ENCODE measurements at places on chromosomes 7 and 10. TPM values are rescaled to one million over a fixed set of nuclear protein-coding genes. Genes with fewer than 3 reads are reported as not detected.
A peak's percentile ranks its signal among the peaks of the same experiment; 100 is the strongest.

DNA sequence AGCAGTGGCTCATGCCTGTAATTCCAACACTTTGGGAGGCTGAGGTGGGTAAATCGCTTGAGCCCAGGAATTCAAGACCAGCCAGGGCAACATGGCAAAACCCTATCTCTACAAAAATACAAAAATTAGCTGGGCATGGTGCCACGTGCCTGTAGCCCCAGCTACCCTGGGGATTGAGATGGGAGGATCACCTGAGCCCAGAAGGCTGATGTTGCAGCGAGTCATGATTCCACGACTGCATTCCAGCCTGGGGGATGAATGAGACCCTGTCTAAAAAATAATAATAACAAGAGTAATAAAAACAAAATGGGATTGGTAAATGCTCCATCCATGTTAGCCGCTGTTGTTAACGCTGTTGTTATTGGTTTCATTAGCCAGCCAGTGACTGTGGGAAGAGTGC lies 1.3 kb upstream of the HKDC1 start:
- no peak for DNase-seq

DNA sequence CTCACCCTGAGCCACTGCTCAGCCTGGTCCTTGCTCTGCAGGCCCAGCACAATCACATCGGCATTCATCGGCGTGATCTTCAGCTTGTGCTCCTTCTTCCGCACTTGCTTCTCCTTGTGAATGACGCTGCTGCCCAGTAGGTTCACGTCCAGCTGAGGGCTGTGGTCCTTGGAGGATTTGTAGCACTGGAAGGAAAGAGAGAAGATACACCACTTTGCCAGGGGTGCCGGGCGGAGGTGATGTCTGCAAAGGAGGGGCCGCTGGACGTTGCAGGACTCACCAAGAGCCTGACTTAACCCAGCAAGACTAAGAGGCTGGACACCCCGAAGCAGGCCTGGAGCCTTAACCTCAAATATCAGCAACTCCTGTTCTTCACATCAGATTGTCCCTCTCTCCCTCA lies 74.8 kb downstream of the VWA2 start:
- no peak for DNase-seq

GRCh38 chr7:13115855-13116254 lies 428.4 kb downstream of the ARL4A start:
- no peak for DNase-seq

Gene MPLKIP
- 19.1 TPM for total RNA-seq

- DNase-seq, result no peak
Observed at GRCh38 chr7:921581-922333, 32.7 kb downstream of the ADAP1 start.

Gene GBX1
- total RNA-seq, result not detected

DNA sequence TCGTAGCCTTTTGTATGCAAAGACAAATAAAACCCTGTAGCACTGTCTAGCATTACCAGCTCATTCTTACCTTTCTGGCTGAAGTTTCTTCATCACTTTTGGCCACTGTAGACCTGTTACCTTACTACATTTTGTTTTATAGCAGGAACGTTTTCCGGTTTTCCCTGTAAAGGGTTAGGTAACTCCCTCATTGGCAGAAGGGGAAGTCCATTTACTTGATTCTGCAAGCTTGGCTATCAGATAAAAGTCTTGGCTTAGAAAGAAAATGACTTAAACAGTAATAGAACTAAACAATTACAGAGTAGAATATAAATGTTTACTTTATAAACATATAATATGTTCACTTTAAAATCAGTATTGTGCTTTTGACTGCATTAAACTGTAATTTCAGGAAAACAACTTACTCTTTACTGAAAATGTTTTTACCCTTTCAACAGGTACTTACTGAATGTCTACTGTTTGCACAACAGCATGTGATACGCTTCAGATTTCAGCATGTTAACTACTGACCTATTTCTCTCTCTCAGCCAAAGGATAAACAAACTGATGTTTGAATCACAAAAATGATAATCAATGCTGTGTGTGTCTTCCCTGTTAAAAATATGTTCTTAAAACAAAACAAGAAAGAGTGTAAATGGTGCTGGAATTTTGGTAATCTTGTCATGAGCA lies 67.1 kb downstream of the OTUD1 start:
- no peak for DNase-seq

DNA sequence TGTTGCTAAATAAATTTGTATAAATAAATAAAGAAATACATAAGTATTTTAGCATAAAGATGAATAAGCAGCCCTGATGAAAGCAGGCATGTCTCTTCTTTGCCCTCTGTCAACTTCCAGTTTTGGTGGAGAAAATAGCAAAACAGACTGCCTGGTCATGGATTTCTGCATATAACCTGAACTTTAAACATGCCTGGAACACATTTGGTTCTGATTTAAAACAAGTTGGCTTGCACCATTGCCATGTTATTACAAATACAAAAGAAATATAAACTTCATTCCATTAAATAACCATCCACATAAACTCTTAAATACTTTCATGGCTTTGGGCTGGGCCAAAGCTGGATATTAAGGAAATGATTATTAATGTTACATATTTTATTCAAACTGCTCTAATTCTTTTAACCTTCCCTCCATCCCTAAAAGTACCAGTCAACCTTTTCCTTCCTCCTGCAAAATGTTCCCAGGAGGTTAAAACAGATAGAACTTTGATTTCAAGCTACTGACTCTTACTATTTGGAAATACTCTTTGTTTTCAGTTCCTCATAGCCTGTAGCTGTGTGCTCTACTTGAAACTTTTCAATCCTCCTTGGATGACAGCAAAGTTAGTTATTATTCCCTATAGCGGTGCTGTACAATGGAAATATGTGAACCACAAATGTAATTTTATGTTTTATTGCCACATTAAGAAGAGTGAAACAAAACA lies 96.3 kb downstream of the BICC1 start:
- no peak for DNase-seq

Gene SLC13A1
- not detected for total RNA-seq

Gene ASZ1
- not detected for total RNA-seq

Gene CYP2C8
- total RNA-seq, result not detected

DNA sequence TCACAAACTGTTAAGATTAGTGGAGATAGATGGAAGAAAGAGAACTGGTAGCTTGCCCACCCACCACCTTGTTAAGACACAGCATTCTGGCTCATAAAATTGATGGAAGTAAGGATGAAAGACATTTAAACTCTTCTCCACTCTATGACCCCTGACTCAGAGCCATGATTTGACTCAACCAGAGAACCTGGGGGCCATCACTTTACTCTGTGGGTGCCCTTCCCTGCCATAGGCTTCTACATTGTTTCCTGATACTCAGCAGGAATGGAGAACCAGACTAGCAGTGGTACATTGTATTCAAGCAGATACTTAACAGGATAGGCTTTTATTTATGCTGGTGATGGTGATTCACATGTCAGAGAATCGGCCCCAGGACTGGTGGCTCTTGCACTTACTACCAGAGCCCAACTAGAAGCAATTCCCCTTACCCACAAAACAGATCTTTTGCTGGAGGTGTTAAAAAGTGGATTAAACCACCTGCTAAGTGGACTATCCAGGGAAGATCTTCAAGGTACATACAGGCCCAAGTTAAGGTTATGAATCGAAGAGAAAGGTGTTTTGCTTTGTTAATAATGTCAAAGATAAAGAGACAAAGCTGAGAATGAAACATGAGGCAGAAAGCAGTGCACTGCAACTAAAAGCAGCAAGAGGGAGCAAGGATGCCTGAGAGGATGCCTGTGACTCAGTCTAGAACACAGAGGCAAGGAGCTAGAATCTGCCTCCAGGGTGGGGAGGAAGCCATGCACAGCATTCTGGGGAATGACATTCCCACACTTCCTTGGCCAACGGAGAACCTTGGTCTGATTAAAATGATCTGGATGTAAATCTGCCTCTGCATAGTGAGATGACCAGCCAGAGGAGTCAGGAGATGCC lies 36.0 kb upstream of the GLI3 start:
- DNase-seq, result no peak

Gene ASCC1
- total RNA-seq, result 29.1 TPM

Gene DEPP1
- total RNA-seq, result 141 TPM

Gene NPY4R
- total RNA-seq, result not detected

DNA sequence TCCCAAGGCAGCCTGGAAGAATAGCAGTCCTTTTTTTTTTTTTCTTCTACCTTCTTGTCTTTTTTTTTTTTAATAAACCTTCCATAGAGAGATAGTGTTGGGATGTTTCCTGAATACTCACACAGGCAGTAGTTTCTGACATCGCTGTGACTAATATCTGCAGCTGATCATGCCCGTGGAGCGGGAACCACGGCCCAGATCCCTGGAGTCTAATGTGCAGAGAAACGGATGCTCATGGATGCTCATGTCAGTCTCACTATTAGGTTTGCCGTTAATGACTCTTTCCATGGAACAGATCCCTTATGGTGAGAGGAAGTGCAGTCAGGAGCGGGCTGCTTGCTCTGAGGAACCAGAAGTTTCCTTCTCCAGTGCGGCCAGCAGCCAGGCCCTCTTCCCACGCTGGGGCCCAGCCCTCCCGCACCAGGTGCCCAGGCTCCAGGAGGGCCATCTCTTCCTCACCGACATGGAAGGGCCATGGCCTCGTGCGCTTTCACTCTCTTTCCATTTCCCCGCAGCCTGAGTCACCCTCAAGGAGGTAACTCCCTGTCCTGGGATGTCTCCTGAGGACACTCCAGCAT lies 132.5 kb downstream of the WDR37 start:
- no peak for DNase-seq

DNA sequence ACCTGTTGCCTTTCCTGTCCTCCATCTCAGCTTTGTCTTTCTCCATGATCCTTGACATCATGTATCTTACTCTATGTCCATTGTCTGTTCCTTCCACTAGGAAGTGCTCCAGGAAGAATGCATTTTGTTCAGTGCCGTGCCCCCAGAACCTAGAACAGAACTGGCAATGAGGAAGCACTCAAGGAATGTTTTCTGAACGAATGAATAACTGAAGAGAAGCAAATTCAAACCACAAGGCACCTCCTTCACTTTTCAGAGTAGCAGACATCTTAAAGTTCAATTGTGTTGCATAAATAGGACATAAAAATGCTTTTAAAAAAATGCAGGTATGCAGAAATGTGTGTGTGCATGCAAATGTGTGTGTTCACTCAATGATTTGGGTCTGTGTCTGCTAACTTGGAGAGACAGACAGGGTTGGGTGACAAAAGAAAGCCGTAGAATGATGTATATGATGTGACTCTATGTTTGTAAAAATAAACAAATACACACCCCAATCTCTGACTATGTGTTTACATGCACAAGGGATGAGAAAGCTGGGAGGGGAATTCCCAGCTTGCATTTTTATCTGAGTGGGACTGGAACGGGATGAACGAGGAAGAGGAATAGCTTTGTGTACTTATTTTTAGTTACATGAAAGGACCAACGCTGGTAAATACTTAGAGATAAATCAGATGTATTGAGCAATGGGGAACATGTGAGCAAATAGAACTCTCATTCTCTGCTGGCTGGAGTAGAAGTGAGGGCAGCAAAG lies 237.7 kb downstream of the FANK1 start:
- no peak for DNase-seq

DNA sequence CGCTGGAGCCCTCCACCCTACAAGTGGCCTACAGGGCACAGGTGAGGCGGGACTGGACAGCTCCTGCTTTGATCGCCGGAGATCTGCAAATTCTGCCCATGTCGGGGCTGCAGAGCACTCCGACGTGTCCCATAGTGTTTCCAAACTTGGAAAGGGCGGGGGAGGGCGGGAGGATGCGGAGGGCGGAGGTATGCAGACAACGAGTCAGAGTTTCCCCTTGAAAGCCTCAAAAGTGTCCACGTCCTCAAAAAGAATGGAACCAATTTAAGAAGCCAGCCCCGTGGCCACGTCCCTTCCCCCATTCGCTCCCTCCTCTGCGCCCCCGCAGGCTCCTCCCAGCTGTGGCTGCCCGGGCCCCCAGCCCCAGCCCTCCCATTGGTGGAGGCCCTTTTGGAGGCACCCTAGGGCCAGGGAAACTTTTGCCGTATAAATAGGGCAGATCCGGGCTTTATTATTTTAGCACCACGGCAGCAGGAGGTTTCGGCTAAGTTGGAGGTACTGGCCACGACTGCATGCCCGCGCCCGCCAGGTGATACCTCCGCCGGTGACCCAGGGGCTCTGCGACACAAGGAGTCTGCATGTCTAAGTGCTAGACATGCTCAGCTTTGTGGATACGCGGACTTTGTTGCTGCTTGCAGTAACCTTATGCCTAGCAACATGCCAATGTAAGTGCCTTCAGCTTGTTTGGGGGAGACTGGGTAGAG lies at the start of gene COL1A2:
Gene COL1A2 (plus strand): TSS at position 459 of the 704 bp plus-strand sequence. CDS start 137 bp downstream, at position 596.
- DNase-seq, result peak; percentile 49

Gene OGDH
- 224 TPM for total RNA-seq

- DNase-seq, result no peak
Observed at GRCh38 chr7:135790371-135790977, 41.9 kb upstream of the FAM180A start.

- DNase-seq, result peak; percentile 95
Observed at GRCh38 chr7:101911800-101912715, 94.6 kb downstream of the CUX1 start.

DNA sequence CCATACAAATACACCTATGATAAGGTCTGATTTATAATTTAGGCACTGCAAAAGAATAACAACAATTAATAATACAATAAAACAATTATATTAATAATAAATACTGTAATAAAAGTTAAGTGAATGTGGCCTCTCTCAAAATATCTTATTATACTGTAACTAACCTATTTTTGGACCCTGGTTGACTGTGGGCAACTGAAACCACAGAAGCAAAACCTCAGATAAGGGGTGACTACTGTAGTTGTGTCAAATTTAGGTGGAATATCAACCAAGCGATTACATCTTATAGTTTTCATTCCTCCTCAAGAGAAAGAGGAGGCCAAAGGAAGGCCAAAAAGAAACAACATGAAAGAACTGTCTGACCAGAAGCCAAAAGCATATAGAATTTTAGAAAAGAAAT lies 103.9 kb downstream of the SKAP2 start:
- no peak for DNase-seq

- no peak for DNase-seq
Observed at GRCh38 chr7:113828581-113828980, 90.2 kb downstream of the PPP1R3A start.

Gene RAPGEF5
- 8.1 TPM for total RNA-seq

GRCh38 chr7:91898240-91898992 lies 17.9 kb upstream of the MTERF1 start:
- no peak for DNase-seq

DNA sequence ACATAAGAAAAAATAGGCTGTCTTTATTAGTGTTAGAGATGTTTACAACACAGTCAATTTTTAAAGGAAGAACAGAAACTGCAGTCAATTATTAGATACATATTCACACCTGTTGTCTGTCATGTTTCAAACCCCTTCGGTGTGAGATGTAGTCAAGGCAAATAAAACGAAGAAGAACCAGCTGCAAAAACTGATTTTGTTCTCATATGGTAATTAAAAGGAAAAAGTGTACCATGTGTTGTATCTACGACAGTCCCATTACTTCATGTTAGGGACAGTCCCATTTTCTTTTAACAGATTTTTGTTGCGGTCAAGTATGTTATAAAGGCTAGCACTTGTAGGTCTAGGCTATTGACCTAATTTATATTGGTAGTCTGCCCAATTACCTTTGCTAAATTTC lies 149.4 kb downstream of the LRRN3 start:
- DNase-seq, result no peak

- DNase-seq, result no peak
Observed at GRCh38 chr7:28329661-28330363, 82.5 kb upstream of the CREB5 start.
